ENCODE measurements at places on chromosomes 2 and 18. TPM values are rescaled to one million over a fixed set of nuclear protein-coding genes. Genes with fewer than 3 reads are reported as not detected.

The ALPG gene
- 0.27 TPM for total RNA-seq

The INHA gene
- 0.52 TPM for total RNA-seq

The VSNL1 gene
- total RNA-seq = 0.61 TPM

The FBXO15 gene
- total RNA-seq = 1.2 TPM

The C2orf15 gene
- total RNA-seq = 0.59 TPM

The KCNS3 gene
- 1.7 TPM for total RNA-seq

The SCYGR1 gene
- total RNA-seq = not detected

The DCDC2C gene
- not detected for total RNA-seq

The SERPINB4 gene
- total RNA-seq = not detected

The HAAO gene
- total RNA-seq = 1.3 TPM

The MALT1 gene
- 38.2 TPM for total RNA-seq

The ITM2C gene
- total RNA-seq = 458 TPM

The DLX1 gene
- not detected for total RNA-seq

The DSG3 gene
- total RNA-seq = 0.64 TPM

The DSC2 gene
- 39.4 TPM for total RNA-seq

The SDC1 gene
- total RNA-seq = 74.3 TPM

The PLEKHM3 gene
- total RNA-seq = 7.9 TPM

The AQP12A gene
- not detected for total RNA-seq

The FAM110C gene
- total RNA-seq = 1.4 TPM

The UGT1A5 gene
- not detected for total RNA-seq

The NYAP2 gene
- 0.19 TPM for total RNA-seq

The COLEC12 gene
- 11.6 TPM for total RNA-seq

The OTOF gene
- total RNA-seq = not detected

The IL1F10 gene
- not detected for total RNA-seq

The KCNK3 gene
- 2.3 TPM for total RNA-seq

The LONRF2 gene
- 0.62 TPM for total RNA-seq

The TTC32 gene
- total RNA-seq = 3.9 TPM

The MREG gene
- 5.3 TPM for total RNA-seq

The ATAD2B gene
- 12.2 TPM for total RNA-seq
